ENCODE measurements at places on chromosomes 11 and 22. TPM values are rescaled to one million over a fixed set of nuclear protein-coding genes. Genes with fewer than 3 reads are reported as not detected.

Gene HEPN1
- not detected for polyA plus RNA-seq

Gene KCNJ1
- polyA plus RNA-seq, result 0.01 TPM

Gene EFCAB6
- polyA plus RNA-seq, result not detected

Gene ANO1
- not detected for polyA plus RNA-seq

Gene E2F8
- polyA plus RNA-seq, result not detected

Gene APOA1
- not detected for polyA plus RNA-seq

Gene TUBA8
- polyA plus RNA-seq, result 0.27 TPM

Gene FOLR2
- 62.6 TPM for polyA plus RNA-seq

Gene MCAM
- polyA plus RNA-seq, result not detected

Gene PRR33
- not detected for polyA plus RNA-seq

Gene RASD2
- polyA plus RNA-seq, result not detected

Gene YWHAH
- 42.9 TPM for polyA plus RNA-seq

DNA sequence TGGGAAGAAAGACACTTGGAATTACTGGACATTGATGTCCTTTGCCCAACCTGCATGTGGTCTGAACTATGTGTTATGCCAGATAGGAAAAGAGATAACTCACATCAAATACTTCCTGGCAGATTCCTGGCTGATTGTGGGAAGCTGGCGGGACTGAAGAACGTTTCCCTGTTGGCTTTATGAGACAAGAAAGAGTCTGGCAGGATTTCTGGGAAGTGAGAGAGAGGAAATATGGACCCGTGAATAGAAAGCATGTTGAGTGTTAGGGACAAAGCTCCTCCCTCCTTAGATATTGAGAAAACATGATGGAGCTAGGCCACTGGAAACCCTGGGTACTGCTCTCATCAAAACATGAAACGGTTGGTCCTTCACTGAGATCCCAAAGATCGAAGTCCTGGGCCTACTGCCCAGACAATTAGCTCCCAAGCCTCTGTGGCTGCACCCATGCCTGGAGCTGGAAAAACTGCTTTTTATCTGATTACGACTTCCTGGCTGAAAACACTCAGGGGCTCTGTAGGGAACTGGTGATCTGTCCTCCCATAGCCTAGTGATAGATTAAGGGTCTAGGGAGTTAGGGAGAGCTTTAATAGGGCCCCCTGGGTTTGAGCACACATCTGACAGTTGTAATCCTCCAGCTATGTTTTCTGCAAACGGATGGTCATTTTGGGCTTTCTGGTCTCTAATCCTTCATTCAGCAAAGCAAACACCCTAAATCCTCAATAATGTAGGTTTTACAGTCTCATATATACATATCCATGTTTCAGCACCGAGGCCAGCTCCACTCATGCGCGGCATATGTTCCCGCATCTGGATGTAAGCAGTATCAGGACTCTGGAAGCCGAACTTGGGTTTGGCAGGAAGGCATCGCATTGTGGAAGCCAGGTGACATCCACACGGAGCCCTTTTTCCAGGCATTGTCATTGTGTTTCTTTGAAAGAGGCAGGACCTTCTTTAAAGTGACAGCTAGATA, 6.1 kb upstream of the B3GAT1 start:
- DNase-seq, result no peak

GRCh38 chr22:38228873-38229740, 27.3 kb downstream of the MAFF start:
- DNase-seq, result peak; percentile 45

- DNase-seq, result no peak
Observed at GRCh38 chr11:8613036-8613435, 19.0 kb upstream of the STK33 start.

DNA sequence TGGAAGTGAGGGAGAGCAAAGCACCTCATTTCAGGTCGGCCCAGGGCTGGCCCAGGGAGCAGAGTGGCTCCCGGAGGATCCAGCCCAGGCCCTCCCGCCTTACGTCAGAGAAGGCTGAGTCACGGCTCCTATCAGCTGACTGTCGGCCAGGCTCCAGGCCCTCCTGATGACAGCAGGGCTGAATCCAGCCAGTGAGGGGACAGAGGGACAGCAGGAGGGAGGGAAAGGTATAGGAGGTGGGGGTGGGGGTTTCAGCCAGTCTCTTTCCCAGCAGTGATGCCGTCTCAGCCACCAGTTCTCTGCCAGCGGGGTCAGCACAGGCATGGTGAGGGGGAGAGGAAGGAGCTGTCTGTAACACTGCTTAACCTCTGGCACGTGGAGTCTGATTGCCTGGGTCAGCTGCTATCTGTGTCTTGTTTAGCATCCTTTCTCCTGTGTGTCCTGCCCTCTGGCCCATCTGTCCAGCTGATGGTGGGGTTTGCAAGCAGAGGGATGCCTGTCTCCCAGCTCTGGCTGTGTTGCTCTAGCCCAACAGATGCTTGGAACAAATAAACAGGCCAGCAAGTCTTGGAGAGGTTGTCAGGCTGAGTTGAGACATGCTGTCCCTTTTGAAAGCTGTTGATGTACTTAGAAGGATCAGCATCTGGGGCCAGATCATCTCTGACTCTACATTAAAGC, 74.0 kb downstream of the ADAMTS15 start:
- no peak for DNase-seq

GRCh38 chr22:45064313-45065278, 54.8 kb upstream of the PHF21B start:
- DNase-seq, result no peak

DNA sequence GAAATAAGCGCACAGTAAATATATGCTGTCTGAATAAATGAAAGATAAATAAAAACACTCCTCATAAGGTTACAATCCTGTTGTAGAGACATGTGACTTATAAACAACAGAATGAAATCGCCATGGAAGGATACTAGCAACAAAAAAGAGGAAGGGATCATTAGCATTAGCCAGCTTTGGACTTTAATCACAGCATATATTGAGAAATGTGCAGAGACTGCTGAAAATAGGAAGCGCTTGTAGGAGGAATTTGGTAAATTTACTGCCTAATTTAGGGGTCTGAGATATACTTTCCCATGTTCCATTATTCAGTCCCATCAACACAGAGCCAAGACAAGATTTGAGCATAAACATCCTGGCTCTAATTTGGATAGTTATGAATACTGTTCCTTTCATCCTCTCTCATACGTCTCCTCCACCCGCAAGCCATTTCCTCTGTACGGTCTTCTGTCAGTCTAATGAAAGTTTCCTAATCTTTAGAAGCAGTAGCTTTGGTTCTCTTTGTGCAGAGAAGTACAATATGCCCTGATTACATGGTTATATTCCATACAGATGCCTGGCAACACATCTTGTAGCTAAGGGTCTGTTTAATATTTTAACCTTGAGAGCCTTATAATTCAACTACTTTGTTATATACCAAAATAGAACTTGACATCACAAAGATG, 37.1 kb upstream of the AKIP1 start:
- no peak for DNase-seq

DNA sequence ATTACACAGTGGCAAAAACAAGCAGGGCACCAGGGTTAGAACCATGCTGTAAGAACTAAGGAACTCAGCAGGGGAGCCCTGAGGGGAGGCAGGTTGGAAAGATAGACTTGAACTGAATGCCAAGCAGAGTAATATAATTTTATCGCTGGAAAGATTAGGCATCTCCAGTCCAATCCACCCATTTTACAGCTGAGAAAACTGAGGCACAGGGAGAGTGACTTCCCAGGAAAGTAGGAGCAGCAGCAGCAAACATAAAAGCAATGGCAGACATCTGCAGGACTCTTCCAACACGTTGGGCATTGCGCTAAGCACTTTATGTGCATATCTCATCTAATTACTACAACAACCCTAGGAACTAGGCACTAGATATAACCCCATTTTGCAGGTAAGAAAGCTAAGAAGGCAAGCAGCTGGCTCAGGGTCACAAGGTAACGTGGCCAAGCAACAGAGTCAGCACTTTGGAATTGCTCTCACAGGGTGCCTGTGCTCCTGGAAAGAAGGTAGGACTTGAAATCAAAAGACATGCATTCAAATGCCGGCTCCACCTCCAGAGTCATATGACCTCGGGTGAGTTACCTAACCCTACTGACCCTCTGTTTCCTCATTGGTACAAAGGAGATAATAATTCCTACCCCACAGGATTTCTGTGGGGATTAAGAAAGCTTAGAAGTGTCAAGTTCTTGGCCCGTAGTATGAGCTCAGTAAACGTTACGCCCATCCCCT, 215.3 kb downstream of the BARX2 start:
- DNase-seq, result no peak

GRCh38 chr11:16781936-16782919, 43.8 kb downstream of the C11orf58 start:
- no peak for DNase-seq

- no peak for DNase-seq
Observed at GRCh38 chr11:11122749-11123148, 230.3 kb downstream of the CSNK2A3 start.

- DNase-seq, result no peak
Observed at GRCh38 chr11:67437082-67437808, at the start of gene PTPRCAP. Gene PTPRCAP, minus strand, starts transcription at chr11:67437682. Its CDS starts 63 bp downstream, at chr11:67437619.

DNA sequence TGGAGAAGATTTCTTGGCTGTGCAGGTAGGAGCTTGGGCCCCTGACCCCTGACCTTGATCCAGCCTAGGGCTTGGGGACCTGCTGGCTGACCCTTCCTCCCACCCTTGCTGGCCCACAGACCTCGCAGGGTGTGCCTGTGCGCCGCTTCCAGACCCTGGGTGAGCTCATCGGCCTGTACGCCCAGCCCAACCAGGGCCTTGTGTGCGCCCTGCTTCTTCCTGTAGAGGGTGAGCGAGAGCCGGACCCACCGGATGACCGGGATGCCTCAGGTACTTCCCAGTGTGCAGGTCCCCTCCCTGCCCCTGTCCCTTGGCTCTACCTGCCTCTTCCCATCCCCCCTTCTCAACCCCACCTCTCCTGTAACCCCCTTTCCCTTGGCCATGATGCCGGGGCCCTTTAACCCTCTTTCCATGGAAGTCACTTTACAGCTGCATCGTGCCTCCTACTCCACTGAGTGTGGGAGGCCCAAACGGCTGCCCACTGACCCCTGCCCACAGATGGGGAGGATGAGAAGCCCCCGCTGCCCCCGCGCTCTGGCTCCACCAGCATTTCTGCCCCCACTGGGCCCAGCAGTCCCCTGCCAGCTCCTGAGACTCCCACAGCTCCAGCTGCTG, 3.8 kb downstream of the INPPL1 start:
- peak; percentile 3 for DNase-seq

GRCh38 chr11:71988050-71988449, 10.7 kb upstream of the IL18BP start:
- no peak for DNase-seq

- no peak for DNase-seq
Observed at GRCh38 chr22:44118645-44119315, 61.9 kb upstream of the PARVG start.

GRCh38 chr11:78179459-78180071, 8.9 kb downstream of the KCTD21 start:
- no peak for DNase-seq

- DNase-seq, result no peak
Observed at GRCh38 chr11:126969865-126970479, 30.6 kb downstream of the KIRREL3 start.

DNA sequence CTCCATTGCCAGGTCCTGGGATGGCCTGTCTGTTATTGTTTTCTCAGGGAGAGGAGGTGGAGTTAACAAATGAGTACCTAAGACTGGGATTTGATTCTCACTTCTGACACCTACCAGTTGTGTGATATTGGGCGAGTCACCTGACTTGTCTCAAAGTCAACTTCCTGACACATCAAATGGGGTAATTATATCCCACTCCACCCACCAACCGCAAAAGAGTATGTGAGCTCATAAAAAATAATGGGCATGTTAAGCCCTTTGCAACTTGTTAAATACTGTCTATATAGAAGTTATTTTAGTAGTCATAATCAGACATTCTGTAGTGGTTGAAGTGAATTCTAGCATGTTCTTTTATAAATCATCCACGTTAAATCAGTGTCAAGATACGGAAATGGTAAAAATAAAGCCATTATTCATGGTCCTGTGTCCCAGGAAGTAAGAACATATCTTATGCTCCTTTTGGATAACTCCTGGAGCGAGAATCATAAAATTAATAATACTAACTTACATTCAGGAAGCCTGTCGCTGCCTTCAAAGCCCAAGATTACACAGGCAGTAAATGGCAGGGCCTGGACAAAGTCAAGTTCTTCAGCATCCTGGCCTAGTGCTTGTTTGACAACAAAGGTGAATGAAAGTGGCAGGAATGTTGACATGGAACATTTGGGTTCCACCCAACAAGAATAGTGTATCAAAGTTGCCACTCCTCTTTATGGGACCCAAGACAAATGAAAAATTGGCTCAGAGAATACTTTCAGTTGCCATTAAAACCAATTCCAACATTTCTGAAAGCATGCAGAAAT, 54.3 kb downstream of the SYTL2 start:
- DNase-seq, result no peak

- peak; percentile 7 for DNase-seq
Observed at GRCh38 chr11:35811783-35812182, 132.1 kb upstream of the LDLRAD3 start.

- no peak for DNase-seq
Observed at GRCh38 chr22:43433451-43434274, 21.8 kb downstream of the MPPED1 start.

- no peak for DNase-seq
Observed at GRCh38 chr22:40665312-40665711, 14.0 kb upstream of the MCHR1 start.

- no peak for DNase-seq
Observed at GRCh38 chr11:34616830-34617504, 3.9 kb upstream of the EHF start.

- no peak for DNase-seq
Observed at GRCh38 chr11:122745111-122745510, 89.6 kb downstream of the UBASH3B start.

DNA sequence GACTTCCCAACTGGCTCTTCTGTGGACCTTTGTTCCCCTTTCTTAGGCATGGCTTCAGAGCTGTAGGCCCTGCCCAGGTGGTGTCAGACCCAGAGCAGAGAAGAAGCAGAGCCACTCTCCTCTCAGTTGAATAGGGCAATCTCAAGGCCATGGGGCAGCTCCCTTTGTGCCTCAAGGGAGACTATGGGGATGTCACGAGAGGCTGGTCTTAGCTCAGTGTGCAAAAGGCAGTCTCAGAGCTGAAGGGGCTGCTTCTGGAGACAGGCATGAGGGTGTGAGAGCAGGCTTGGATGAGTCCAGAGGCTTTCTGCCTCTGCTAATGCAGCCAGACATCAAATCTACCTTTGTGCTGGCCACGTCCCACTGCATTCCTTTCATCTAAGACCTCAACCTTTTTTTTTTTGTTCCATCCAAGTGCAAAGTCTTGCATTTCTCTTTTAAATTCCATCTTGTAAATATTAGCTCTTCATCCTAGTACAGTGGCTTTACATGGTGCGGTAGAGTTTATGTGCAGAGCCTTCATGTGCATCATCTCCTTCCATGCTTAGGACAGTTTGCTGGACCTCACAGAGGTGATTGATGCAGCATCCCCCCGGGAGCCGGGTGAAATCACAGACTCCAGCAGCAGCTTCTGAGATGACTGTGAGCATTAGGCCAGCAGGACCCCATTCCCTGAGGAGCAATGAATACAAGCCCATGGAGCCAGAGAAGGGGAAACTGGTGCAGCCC, 34.2 kb upstream of the FCHSD2 start:
- DNase-seq, result no peak

GRCh38 chr11:110077831-110078325, 15.3 kb upstream of the ZC3H12C start:
- no peak for DNase-seq

DNA sequence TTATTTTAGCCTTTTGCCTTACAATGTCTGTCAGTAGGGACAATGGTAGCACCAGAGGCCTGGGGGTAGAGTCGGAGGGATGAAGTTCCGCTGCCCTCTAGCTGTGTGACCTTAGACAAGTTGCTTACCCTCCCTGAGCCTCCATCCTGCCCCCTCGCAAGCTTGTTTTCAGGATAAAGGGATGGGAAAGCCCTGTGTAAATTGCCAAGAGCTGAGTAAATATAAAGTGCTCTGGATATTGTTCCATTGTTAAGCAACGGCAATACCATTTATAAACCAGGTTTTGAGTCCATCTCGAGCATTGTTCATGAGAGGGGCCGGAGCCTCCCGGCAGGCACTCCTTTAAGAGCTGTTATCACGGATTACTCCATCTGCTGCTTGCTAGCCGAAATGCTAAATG, 72.9 kb downstream of the ZBTB16 start:
- DNase-seq, result no peak
